ENCODE measurements at places on chromosomes 12 and 14.

GRCh38 chr14:20341646-20342045, 1.8 kb upstream of the PARP2 start:
- no peak for DNase-seq

DNA sequence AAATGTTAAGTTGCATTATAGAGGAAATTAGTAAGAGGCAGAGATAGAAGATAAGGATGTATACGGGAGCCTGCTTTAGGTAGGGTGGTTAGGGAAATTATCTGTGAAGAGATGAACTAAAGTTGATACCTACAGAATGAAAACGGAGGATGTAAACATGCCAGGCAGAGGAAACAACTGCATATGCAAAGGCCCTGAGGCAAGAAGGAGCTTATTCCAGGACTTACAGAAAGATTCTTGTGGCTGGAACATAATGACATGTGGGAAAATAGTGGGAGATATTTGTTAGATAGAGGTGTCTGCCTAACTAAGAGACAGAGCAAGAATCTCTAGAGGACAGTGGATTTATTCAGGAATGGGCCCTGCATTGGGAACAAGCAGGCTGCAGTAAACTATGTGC, 16.2 kb upstream of the SERPINA1 start:
- no peak for DNase-seq

DNA sequence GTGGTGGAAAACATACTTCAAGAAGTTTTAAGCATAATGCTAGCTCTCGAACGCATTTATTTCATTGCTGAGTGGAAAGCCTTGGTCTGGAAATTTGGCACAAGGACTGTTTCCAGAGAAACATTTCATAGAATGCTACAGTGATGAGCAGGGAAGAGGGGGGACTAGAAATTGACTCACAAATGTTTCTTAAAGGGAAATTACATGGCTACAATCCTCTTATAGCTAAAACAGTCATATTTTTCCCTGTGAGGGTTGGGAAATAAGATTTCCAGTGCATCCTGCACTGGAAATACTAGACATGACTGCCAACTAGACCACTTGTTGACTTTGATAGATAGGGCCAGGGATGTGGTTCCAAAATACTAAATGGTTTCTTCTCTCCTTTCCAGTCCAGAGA, 197.3 kb upstream of the RGS6 start:
- no peak for DNase-seq

DNA sequence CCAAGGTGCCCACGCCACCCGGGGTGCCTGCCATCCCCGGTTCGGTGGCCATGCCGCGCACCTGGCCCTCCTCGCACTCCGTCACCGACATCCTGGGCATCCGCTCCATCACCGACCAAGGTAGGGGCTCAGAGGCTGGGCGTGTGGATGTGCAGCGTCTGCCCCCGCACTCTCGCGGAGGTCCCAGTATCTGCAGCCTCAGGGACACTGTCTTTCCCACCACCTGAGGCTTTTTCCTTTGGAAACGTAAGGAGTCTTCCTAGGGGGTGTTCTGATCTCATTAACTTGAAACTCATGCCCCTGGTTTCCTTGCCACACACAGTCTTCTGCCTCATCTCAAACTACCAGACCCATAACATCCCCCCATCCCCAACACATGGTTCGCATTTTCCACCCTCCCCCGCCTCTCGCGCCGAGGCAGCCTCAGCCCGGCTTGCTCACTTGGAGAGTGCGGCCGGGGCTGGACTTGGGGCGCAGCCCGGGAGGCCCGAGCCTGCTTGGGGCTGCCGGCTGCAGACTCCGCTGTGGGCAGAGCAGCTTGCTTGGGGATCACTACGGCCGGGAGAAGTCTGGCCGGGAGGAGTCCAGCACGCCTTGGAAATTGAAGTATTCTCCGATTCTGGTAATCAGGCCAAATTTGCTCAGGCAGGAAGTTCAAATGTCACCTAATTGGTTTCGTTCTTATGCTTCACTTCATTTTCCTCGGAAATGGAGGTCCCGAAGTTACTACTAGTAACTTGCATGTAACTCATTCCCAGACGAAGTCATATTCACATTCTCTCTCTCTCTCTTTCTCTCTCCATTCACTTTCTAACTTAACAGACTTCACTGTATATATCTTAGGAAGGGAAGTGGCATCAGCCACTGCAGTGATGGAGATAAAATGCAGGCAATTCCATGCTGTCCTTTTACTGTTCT, 2.0 kb downstream of the PAX9 start:
- DNase-seq, result no peak

DNA sequence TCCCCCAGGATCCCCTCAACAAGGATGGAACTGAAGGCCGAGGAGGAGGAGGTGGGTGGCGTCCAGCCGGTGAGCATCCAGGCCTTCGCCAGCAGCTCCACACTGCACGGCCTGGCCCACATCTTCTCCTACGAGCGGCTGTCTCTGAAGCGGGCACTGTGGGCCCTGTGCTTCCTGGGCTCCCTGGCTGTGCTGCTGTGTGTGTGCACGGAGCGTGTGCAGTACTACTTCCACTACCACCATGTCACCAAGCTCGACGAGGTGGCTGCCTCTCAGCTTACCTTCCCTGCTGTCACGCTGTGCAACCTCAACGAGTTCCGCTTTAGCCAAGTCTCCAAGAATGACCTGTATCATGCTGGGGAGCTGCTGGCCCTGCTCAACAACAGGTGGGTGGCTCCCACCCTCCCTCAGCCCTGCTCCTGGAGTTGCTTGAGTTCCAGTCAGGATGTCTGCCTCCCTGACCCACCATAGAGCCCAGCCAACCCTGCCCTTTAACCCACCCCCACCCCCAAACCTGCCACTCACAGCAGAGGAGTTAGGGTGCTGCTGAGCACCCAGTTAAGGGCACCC, 1.4 kb downstream of the ASIC1 start:
- no peak for DNase-seq

DNA sequence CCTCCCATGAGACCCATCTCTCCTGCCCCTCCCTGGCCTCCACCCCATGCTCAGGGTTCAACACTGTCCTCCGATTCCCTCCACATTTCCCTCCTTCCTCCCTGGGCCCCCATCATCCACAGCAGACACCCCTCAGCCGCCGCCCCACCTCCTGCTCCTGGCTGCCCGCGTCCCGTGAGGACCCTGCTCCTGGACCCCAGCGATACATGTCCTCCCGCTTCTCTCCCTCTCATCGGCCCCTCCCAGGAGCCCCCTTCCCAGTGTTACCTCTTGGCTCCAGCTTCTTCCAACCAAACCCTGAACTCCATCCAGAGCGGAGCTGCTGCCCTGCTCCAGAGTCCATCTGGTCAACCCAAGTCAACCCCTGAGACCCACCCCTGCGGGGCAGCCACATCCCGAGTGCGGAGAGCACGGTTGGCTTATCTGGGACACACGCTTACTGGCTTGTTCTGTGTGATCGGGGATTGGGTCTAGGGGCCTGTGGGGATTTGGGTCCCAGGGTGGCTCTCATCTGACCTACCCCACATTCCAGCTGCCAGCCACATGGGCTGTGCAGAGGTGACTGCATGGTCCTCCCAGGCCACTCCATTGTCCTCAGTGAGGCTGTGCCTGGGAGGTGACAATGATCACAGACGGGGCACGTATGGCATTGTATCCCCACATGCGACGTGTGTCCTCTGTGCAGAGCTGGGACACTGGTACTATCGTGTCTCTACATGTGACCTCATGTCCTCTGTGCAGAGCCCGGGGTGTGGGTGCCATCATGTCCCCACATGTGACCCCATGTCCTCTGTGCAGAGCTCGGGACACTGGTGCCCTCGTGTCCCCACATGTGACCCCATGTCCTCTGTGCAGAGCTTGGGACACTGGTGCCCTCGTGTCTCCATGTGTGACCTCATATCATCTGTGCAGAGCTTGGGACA, 333.6 kb downstream of the ADGRD1 start:
- DNase-seq, result no peak

DNA sequence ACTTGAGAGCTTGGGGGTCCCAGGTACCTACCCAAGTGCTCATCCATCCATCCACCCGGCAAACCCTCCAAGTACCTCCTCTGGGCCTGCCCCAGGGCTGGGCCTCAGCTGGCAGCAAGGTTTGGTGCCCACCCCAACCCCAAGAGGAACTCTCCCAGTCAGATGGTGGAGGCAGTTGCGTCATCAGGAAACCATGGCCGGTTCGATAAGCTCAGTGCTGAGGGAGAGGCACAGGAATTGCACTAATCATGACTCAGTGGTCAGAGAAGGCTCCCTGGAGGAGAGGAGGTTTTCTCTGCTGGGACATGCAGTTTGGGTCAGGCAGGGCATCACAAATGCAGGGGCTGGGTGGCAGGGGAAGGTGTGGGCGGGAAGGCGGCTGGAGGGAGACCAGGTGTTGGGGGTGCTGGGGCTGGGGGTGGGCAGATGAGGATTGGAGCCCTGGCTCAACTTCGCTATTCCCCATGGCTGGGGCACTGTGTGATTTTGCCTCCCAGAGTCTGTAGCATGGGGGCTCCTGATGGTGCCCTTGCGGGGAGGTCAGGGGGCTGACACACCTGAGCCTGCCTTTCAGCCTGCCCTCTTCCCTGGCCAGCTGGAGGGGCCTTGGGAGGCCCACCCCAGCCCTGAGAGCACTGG, 32.2 kb downstream of the SH2B3 start:
- DNase-seq, result no peak
